Tibial nerve (tissue), 4 donors: ENCODE measurements at places on chromosomes 4 and X.

GRCh38 chr4:13088726-13089658 lies 395.1 kb downstream of the RAB28 start:
- no peak for DNase-seq

- DNase-seq, result no peak
These were observed 119.2 kb downstream of the NHS start for GRCh38 chrX:17494216-17494615.

- no peak for DNase-seq
These were observed 10.4 kb upstream of the USO1 start for GRCh38 chr4:75714011-75714410.

DNA sequence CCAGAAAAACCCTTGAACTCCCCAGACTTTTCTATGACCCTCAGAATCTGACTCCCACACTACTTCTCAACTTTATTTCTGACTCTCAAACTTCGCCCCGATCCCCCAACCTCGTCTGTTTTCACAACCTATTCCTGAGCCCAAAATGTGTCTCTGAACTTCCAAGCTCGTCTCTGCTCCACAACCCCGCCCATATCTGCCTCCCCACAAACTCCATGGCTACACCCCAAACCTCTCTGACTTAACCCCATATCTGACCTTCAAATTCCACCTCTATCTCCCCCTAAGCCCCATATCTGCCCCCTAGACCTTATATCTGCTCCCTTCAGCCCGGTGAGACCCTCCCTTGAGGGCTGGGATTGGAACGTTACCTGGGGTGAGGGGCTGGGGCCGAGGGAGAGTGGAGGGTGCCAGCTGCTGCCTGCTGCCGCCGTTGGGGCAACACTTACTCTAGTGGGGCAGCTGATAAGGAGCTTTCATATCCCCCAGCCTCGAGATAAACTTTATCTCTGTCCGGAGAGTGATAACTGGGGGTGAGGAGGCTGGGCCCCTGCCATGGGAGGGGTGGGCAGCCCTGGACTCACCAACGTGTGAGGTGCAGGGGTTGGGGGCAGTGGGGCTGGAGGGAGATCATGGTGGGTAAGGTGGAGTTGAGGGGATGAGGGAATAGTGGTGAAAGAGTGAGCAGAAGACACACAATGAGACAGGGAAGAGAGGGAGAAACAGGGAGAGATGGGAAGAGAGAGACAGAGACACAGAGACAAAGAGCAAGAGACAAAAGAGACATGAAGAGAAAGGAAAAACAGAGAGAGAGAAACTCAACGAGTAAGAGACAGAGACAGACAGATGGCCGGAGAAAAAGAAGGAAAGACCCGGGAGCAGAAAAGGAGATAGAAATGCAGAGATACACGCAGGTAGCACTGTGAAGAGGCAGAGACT lies 1.4 kb downstream of the GATA1 start:
- DNase-seq, result no peak

GRCh38 chr4:136967069-136967468 lies 565.2 kb downstream of the PCDH18 start:
- no peak for DNase-seq

DNA sequence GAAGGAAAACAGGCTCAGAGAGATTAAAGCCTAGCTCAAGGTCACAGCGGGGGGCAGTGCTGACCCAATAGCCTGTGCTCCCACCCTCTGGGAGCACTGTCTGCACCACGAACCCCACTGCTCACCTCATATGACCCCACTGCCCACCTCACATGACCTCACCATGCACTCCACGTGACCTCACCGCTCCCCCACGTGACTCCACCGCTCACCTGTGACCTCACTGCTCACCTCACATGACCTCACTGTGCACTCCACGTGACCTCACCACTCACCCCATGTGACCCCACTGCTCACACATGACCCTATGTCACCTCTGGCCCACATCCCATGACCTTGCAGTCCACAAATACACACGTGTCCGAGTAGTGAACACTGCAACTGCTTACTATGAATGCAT lies 55.4 kb downstream of the ACOX3 start:
- DNase-seq, result no peak

- DNase-seq, result no peak
These were observed 50.2 kb upstream of the C1GALT1C1 start for GRCh38 chrX:120680090-120680489.

DNA sequence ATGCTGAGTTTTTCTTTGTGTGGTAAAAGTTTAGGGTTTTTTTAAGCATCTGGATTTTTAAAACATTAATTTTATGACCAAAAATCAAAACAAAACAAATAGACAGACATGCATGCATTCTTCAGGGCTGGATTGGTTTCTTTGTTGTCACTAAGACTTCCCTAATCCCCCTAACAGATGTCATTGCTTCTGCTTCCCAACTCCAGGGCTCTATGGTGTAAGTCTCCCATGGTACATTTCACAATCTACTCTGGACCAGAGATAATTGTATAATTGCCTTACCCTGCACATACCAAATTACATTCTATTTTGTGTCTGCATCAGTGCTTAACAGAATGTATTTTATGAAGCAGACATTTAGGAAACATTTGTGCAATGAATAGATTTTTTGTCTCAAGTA lies 529.1 kb upstream of the SMIM31 start:
- DNase-seq, result no peak

DNA sequence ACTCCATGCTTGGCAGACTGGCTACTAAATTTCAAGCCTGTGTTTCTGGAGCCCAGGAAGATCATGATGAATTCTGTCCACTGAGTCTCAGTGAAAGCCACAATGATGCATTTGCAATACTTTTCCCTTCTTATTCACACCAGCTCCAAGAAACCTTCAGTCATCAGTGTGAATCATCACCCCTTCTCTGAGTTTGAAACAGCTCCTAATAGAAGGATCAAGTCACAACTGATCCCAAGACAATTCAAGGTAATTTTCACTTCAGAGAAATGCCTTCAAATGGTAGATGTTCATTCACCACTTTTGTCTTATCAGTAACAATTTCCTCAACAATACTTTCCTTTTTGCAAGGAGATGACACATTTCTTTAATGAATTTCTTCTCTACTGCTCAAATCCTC lies 257.4 kb downstream of the NLGN4X start:
- DNase-seq, result no peak

DNA sequence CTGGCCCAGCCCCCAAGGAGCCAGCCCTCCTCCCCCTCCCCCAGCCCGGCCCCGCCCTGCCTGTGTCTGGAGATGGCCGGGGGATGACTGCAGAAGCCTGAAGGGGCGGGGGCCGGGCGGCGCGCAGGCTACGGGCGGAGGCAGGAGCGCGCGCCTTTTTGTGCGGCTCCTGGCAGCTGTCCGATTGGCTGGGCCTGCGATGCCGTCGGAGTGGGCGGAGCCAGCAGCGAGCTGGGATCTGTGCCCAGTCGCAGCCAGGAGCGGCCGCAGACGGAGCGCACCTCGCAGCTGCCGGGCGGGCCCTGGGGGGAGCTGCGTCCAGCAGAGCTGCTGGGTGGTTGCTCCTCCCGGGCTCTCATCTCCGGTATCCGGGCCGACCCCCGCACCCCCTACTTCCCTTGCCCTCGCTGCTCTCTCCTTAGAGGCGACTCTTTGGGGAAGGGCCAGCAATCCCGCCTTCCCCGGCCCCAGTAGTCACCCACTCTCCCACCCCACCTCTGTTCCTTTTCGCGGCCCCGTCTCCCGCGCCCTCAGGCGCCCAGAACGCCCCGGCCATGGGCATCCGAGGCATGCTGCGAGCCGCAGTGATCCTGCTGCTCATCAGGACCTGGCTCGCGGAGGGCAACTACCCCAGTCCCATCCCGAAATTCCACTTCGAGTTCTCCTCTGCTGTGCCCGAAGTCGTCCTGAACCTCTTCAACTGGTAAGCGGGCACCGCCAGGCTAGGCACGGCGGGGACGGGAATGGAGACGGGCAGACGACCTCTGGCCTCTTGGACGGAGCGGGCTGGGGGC lies at the start of gene GABRQ:
GABRQ (plus strand) TSS at position 247 of the 794 bp plus-strand sequence; CDS start at position 555, 308 bp downstream.
- no peak for DNase-seq

- DNase-seq, result no peak
These were observed 46.1 kb downstream of the CNOT6L start for GRCh38 chr4:77773101-77773500.

- DNase-seq, result no peak
These were observed 937.1 kb downstream of the CCSER1 start for GRCh38 chr4:91064157-91064853.

DNA sequence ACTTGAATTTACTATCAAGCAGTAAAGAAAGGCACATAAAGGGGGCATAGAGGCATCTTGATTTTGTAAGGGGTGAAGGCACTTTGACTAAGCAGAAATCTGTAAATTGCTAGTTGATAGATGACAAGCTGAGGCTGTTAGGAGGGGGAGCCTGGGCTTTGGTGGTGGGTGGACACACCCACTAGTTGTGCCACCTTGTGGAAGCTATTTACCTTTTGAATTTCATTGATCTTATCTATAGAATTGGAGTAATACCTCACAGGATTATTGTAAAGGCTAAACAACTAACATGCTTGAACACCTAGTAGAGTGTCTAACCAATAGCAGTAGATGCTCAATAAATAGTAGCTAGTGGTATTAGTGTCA lies 142.8 kb upstream of the KCNIP4 start:
- DNase-seq, result no peak

- no peak for DNase-seq
These were observed 90.8 kb downstream of the ANAPC4 start for GRCh38 chr4:25467843-25468242.

DNA sequence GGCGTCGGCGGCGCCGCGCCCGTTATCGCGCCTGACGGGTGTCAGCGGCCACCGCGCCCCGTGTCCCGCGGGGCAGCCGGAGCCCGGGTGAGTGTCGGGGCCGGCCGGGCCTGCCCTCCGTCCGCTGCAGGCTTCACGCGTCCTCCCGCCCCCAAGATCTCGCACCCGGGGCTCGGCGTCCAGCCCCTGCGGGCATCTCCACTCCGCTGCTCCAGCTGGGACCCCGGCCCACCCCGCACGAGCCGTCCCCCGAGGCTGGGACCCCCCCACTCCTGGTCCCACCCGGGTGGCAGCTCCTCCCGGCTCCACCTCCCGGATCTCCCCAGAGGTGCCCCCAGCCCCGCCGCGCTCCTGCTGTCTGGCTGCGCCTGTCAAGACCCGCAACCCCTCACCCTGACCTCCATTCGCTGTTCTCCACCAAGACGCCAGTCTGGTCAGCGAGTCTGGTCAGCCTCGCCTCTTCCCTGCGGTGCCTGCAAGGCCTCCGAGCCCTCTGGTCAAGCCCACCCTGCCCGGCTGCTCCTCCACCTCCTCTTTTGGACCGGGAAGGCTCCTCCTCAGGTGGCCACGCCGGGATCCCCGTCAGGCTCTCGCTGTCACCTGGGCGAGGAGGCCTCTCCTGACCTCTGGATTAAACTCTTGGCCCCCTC lies 66.0 kb upstream of the NKX1-1 start:
- DNase-seq, result no peak

GRCh38 chr4:123348946-123349345 lies 47.6 kb upstream of the SPRY1 start:
- DNase-seq, result no peak

DNA sequence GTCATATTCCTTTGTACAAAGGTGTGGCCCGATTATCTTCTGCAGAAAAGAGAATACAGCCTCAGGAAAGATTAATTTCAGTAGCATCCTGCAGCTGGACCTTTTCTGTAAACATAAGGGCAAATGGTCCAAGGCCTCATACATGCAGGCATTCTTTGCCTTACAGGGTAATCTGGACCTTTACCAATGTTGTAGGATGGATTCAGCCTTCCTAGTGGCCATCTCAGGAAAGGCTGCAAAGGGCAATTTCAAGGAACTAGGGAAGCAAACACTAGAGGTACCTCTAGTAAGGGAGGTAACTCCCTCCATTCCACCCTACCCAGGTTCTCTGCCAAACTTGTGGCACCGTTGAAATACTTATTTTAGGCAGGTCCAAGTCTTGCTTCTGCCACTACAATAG lies 43.0 kb downstream of the UGT2B28 start:
- no peak for DNase-seq

DNA sequence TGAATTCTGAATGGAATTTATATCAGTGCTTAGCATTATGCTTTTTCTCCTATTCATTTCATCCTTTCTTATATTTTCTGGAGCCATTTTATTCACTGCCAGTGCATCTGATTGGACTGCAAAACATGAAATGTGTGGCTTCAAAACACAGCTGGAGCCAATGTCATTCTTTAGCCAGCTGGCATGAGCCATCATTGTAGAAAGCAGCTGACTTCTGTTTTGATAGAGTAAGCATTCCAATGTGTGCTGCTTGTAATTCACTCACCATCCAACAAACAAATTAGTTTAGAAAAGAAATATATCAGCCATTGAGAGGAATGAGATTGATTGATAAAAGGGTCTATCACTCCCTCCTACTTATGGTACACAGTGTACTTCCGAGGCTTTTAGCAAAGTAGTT lies 2616.0 kb downstream of the ARAP2 start:
- no peak for DNase-seq

GRCh38 chr4:83569429-83569828 lies 33.5 kb downstream of the GPAT3 start:
- no peak for DNase-seq

DNA sequence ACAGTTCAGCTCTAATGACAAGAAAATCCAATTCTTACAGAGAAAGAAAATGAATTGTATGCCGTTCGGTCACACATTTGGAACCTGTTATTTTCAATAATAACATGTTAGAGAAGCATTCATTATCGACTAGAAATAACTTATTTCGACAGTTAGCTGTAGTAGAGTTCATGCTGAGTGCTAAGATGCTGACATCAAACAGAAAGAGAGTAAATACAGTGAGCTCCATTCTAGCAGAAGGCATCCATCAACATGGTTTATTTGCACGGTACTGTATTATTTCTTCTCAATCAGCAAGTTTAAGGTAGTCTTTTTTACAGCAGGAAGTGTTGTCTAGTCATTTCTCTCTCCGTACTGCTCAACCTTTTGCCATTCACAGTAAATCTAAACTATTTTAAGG lies 732.1 kb downstream of the STIM2 start:
- no peak for DNase-seq

DNA sequence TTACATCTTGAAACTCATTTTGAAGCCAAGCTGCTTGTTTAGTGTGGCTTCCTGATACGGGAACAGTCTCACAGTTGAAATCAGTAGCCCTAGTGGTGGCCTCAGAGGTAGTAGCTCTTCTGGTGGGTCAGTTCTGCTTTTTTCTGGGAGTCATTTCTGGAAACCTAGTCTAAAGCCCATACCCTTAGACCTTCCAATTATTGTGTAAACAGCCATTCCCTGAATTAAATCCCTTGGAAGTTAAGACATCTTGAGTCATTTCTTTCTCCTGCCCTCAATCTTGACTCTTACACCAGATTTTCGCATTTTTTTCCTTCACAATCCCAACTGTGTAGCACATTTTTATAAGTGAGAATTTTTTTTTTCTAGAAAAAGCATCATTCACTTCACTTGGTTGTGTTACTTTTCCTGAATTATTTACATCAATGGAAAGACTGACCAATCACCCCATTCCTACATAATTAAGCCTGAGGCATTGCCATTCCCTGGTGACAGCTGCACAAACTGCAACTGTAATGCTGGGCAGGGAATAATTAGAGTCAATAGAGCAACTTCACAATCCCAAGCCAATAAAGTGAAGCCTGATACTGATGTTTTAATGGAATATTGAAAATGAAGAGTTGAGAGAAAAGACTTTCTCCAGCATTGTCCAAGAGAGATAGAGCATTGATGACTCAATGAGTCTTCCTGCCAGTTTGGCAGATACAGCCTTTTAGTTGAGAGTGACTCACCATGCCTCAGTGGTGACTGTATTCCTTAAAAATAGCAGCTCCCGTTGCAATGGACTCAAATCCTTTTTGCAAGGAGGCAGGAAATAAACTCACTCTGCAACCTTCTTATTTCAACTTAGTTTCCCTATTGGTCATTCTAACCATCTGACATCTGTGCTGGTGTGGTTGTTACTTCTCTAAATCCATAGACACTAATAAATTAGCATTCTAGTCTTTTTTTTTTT lies 13.0 kb upstream of the SEPSECS start:
- peak; percentile 52 for DNase-seq

- no peak for DNase-seq
These were observed 49.9 kb upstream of the CPEB2 start for GRCh38 chr4:14952352-14952751.
